ENCODE measurements at places on chromosomes 13 and 19.

DNA sequence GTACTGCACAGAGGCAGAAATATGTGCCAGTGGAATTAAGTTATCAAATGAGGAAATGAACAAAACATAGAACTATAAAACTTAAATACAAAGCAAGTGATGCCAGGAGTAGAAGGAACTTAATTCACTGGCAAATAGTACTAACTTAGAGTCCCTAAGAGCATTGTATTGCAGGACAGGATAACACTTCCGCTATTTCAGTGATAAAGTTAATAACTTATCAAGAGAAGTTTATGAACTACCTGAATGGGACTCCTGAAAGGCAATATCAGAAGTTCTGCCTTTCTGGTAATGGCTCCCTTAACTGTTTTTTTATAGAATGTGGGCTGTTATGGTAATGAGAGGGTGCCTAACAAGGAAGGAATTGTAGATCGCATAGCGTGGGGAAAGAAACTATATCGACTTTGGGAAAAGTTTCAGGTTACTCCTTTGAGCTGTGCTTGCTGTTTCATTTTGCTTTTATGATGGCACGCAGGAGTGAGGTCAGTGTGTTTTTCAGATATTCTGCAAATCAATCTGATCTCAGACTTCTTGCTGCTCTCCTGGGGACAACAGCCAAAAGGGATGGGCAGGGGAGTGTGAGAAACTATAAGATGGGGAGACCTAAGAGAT lies 95.3 kb upstream of the MLNR start:
- DNase-seq: no peak

DNA sequence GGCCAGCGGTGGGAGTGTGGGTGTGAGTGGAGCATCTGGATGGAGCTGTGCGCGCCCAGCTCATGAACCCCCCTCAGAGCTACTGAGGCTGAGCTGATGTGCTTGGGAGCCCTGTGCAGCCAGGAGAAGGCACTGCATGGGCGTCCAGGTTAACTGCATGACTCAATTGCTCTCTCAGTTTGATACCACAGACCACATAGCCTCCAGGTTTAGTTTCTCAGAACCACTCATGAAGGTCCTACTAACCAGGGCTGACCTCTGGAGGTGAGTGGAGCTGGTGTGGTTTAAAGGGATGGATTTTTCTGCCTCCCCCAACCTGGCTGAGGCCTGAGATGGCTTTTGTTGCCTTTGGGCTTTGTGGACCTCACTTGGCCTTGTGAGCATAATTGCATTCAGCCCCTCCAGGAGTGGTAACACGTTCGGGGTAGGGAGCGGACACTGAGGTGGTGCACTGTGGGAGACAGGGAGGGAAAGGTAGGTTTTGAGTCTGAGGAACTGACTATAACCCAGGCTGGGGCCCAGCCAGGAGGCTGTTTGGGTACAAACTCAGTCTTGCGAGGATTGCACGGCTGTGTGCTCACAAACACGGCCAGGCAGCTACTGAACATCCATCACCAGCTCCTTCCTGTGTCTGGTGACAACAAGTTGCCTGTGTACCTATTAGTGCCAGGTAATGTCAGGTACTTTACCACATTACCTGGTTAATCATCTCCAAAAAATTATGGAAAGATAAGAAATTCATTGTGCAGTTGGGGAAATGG lies 97.5 kb downstream of the RGCC start:
- no peak for DNase-seq

DNA sequence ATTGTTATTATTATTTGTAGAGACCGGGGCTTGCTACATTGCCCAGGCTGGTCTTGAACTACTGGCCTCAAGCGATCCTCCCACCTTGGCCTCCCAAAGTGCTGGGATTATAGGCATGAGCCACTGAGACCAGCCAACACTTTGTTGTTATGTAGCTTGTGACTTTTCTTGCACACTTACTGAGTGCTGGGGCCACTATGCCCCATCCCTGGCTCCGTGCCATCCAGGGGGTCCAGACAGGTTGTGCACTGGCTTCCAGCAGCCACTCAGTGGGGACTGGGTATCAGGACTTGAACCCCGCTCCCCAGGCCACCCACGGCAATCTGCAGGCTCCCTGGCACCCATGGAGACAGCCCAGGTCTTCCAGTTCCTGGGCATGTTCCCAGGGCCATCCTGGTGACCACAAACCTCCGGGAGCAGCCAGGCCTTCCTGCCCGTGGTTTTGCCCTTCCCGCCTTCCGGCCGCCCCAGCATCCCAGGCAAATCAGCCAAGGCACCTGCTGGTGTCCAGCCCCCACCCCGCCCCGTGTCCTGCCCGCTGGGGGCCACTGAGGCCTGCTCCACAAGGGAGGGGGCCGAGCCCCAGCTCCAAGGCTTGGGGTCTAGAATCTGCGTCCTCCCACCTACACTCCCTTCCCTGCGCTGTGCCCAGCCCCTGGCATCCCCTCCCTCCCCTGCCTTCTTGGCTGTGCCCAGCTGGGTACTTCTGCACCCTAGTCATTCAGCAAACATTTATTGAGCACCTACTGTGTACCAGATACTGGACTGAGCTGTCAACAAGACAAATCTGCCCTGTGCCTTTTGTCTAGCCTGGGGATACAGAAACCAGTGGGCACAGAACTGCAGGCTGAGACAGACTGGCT lies 23.7 kb upstream of the SEMA6B start:
- DNase-seq: no peak

DNA sequence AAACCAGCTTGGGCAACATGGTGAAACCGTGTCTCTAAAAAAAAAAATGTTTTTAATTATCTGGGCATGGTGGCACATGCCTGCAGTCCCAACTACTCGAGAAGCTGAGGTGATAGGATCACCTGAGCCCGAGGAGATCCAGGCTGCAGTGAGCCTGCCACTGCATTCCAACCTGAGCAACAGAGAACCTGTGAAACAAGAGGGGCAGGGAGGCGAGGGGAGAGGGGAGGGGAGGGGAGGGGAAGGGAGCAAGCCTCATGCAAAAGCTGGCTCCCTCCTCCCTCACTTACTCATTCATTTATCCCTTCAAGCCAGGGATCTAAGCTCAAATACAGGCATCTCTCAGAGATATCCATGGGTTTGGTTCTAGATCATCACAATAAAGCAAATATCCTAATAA lies 8.9 kb downstream of the ATP7B start:
- DNase-seq: no peak

DNA sequence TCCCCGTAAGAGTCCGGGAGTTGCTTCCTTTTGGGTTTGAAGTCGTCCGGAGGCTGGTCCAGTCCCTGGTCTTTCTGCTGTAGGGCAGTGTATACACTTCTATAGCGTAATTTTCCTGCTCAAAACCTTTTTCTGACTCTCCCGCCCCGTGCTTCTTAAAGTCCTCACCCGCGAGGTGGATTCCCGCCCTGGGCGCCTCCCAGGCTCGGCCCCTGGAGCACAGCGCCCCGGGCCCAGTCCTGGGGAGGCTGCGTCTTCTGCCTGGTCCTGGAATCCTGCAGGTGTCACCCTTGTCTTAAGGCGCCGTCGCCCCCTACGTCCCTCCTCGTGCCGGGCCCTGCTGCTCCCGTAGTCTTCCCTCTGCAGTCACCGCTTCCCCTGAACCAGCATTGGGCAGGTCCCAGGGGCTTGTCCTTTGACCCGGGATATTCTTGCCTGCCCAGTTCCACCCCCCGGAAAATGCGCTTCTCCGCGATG lies 34.4 kb upstream of the ZNF808 start:
- no peak for DNase-seq
